Midbrain (tissue), 1 donor: ENCODE measurements at places on chromosomes 5 and 9.

DNA sequence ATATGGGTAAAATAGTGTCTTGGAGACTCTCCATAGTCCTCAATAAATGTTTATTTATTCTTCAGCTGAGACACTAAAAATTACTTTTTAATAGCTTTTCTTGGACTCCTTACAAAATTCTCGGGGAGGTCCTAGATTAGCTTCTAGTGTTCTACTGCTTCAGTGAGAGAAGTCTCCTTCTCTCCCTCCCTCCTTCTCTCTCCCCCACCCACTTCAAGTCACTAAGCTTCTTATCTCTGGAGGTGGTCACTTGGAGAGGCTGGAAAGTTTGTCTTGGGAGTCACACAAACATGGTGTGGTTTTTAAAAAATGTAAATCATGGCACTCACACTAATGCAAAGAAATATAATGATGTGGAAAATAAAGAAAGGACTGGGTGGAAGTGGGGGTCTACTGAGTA is 64.1 kb downstream of the SEMA6A start:
- DNase-seq = no peak

GRCh38 chr5:146165460-146165859 is 17.0 kb downstream of the LARS1 start:
- no peak for DNase-seq

DNA sequence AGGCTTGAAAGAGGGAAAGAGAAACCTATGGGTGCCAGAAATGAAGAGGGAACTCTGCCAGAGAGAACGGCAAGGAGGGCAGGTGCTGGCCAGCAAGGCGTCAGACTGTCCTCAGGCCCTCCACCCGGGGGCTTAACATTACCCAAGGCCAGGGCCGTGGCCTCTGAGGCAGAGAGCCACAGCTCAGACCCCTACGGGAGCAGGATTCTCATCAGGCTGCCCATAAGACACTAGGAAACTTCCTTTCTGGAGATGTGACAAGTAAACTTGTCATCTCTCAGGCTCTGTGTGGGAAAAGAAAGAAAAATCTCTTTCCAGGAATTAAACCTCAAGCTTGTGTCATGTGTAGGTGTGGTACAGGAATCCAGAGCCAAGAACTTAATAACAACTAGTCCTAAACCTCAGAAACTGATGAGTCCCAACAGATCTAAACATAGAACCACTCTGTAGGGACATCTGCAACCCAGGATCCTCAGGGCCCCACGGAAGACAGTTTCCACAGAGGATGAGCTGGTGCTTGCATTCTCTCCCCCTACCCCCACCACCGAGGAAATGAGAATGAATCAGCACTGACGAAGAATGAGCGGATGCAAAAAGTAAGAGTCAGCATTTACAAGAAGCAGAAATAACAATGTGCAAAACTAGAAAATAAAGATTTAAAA is 74.3 kb downstream of the DCP2 start:
- no peak for DNase-seq

GRCh38 chr9:95171596-95171995 is 145.9 kb downstream of the FANCC start:
- no peak for DNase-seq

- no peak for DNase-seq
Measured at GRCh38 chr5:143807401-143807800, 4.6 kb upstream of the HMHB1 start.

DNA sequence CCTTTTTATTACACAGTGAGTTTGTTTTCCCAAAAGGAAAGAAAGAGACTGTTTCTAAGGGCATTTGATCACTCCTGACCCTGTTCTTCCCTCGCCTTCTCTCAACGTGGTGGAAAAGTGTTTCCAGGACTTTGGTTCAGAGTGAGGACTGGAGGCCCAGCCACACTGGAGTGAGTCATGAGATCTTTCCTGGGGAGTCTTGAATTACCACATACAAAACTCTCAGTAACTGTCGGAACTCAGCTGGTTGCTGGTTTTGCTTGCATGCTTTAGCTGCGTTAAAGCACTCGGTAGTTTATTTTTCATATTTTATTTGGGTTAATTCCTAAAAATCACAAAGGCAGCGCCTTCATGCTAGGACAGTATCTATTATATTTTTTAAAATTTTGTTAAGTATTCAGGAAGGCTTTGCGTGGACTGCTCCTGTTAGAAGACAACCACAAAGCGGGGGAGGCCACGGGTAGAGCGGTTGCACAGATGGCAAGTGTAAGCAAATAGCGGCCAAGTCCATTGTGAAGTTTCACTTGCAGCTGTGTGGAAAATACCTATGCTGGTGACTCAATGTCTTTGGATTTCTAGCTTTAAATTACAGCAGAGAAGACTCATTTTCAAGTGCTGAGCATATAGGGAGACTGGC is 77.7 kb downstream of the ARSB start:
- DNase-seq = no peak

GRCh38 chr5:66232706-66233445 is 88.8 kb downstream of the SREK1 start:
- no peak for DNase-seq

- no peak for DNase-seq
Measured at GRCh38 chr5:7827610-7828009, 23.3 kb downstream of the CFAP90 start.

DNA sequence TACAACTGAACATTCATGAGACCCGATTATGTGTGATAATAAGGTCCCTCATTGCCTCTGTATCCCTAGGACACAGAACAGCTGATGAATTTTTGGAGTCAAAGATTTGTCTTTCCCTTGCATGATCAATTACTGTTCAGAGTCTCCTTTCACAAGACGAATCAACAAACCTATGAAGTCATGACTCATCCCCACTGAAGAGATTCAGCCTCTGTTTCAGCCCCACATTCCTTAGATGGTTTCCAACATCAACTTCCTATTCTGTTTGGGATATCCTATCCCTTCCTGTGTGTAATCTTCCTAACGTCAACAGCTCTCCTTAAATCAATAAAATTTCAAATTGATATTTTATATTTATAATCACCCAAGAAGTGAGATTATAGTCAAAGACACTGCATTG is 199.0 kb downstream of the DNAH5 start:
- DNase-seq = no peak

DNA sequence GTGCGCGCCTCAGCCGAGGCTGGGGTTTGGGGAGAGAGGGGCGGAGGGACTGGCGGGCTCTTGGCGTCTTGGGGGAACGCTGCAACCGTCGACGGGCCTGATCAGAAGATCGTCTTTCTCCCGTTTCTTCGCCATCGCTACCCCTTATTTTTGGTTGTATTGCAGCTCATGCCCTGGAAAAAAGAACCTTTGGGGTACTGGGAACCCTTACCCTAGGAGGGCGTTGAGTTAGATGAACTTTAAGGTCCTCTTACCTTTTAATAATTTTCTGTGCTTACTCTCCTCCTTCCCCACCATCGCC is 719 bp downstream of the PAIP2 start:
- DNase-seq = no peak

- no peak for DNase-seq
Measured at GRCh38 chr5:112743631-112744030, 5.9 kb downstream of the APC start.

- DNase-seq = no peak
Measured at GRCh38 chr9:23542438-23542837, 283.6 kb downstream of the ELAVL2 start.

DNA sequence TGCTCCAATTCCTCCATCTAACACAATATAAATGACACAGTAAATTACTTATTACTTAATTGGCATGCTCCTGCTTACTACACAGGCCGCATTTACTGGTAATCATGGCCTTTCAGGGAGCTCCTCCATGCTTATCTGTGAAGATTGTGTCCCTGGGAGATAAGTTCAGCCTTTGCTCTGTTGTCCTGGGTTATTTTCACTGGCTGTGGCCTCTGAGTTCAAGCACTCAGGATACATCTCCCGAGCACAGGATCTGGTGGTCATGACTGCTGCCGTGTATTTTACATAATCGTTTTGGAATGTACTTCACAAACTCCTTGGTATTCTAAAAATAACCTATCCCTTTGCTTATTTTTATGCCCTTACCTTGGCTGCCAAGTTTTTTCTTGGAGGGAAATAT is 215.7 kb downstream of the ICE1 start:
- no peak for DNase-seq

GRCh38 chr5:153960269-153961215 is 78.2 kb downstream of the FAM114A2 start:
- DNase-seq = no peak

DNA sequence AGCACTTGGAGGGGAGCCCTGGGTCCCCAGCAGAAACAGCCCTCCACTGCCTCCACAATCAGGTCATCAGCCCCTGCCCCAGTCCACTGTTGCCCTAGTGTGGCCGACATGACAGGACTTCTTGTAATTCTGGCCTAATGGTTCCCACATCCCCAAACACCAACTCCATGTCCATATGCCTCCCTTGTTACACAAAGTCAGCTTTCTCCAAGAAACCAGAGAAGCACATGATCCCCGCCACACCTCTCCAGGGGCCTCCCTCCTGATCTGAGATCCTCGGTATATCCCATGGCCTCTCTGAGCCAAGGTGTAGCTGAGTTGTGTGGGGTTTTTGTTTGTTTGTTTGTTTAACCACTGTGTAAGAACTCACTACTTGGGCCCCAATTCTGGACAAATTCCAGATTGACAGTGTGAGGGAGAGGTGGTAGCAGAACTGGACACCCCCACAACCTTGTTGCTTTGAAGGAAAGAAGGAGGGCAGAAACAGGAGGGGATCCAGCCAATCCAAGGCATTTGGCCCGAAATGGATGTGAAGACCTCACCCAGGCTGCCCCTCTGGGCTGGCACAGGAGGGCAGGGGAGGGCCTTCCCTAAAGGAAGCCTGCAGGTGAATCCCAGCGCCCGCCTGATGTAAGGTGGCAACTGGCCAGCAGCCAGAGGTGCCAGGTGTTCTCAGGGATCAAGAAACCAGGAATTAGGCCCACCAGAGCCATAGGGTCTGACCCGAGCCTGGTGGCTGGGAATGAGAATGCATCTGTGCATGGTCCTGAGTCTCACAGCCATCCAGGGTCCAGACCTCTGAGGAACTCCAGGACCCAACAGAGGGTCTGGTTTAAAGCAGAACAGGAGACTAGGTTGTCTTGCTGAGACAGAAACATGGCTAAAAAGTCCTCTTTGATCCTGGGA is 13.4 kb downstream of the IRF1 start:
- DNase-seq = no peak

- DNase-seq = no peak
Measured at GRCh38 chr5:59709846-59710245, 183.7 kb downstream of the PDE4D start.

DNA sequence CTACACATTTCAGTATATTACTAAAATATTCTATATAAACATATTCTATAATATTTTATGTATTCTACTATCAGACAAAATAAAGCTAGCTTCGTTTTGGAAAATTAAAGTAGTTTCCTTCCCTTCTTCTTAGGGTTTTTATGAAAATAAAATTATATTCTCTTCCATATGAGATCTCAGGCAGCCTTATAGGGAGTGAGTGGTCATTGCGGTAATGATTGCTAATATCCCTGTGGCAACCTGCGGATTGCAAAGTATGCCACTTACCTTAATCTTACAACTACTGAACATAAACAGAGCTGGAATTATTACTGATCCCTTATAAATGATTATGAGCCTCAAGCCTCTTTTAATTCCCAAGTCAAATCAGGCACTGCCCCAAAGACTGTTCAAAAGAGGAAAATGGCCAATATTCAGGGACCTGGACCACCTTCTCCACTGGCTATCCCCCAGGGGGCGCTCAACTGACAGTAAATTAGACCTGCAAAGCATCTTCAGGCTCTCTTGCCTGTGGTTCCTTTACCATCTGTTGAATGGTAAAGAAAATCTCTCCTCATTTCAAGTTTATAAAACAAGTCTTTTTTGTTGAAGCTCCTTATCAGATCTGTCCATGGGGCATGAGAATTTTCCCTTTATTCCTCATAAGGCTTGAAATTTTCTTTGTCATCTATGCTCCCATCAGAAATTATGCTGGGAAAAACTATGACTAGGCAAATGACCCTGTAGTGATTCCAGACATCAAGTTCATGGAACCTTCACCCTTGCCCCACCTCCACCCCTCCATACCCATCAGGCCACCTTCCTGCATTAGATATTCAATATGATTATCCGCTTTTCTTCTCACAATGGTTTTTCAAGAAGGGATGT is 163.9 kb downstream of the CEMIP2 start:
- DNase-seq = peak; percentile 46

DNA sequence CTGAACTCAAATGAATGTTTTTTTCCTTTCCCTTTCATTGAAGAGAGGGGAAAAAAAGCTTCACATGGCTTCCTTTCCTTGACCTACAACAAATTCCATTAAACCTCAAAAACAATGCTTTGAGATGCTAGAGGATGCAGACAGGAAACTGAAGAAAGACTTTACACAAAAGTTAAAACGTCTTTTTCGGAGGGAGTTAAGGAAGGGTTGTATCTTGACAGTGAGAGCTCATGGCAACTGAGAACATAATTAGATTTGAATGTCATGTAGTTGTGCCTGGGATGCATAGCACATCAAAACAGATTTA is 66.4 kb downstream of the EBF1 start:
- no peak for DNase-seq

GRCh38 chr5:146632620-146633322 is 116.8 kb upstream of the GPR151 start:
- DNase-seq = no peak

DNA sequence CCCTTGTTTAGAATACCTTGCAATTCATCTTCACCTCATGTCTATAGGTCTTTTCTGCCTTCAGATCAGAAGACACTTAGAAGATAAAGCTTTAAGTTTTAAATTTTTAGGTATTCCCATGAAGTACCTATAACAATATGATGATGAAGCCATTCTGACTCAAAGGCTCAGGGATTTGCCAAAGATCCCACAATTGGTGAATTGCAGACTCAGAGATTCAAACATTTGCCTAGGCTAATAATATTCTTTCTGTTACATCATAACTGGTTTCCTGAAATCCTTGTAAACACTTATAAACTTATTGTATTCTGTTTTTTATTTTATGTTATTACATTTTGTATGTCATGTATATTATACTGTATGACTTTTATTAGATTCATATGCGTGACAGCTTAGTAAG is 62.8 kb upstream of the ZFAND5 start:
- DNase-seq = no peak

DNA sequence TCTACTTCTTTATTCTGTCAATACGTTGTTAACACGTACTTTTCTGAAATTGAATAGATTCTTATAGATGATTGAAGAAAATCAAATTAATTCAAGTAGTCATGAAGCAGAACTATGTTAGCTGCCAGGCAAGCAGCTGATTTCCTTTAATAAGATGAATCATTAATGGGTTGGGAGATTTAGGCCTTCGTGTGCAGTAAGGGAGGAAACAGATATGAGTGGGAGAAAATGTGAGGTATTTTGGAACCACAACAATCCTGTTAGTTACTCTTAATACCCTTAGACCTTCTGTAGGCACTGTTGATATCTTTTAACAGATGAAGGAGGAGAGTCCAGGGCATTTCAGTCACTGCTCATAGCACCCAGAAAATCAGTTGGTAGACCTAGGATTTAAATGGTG is 121.0 kb downstream of the AOPEP start:
- no peak for DNase-seq

DNA sequence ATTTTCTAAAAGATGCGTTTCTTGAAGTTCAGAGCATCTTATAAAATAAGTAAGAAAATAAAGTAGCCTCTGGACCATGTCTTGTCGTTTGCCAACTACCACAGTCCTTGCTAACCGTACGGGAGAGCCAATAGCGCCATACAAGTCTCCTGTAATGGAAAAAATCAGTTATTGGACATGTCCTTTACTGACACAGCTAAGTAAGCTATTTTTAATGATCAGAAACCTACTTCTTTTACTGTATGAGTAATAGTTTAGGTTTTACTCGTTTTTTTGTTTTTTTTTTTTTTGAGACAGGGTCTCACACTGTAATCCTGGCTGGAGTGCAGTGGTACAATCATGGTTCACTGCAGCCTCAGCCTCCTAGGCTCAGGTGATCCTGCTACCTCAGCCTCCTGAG is 37.7 kb upstream of the RAPGEF6 start:
- DNase-seq = no peak
